Natural killer cell (primary cell): ENCODE measurements at places on chromosomes 12 and 14. TPM values are rescaled to one million over a fixed set of nuclear protein-coding genes. Genes with fewer than 3 reads are reported as not detected.

Gene TXNRD1
- 59.7 TPM for total RNA-seq

Gene HELB
- total RNA-seq, result 29.2 TPM

Gene ACRBP
- total RNA-seq, result 12.2 TPM

Gene RTL1
- total RNA-seq, result not detected

Gene SLC39A2
- not detected for total RNA-seq

Gene NANOG
- not detected for total RNA-seq

Gene TPPP2
- not detected for total RNA-seq

Gene NPFF
- not detected for total RNA-seq

Gene ZNF891
- total RNA-seq, result 1.9 TPM

Gene ARHGEF25
- total RNA-seq, result 5.1 TPM

Gene TCL1A
- 1.7 TPM for total RNA-seq

Gene GLIPR1L2
- total RNA-seq, result 0.75 TPM

Gene NYNRIN
- 0.42 TPM for total RNA-seq

Gene FCF1
- total RNA-seq, result 40.4 TPM

Gene INHBC
- total RNA-seq, result 0.18 TPM

Gene CMKLR1
- total RNA-seq, result 63.2 TPM

Gene CD69
- total RNA-seq, result 990 TPM

Gene DPY19L2
- not detected for total RNA-seq

Gene KCNA5
- not detected for total RNA-seq

Gene IQSEC3
- 7.1 TPM for total RNA-seq

Gene GPRC5D
- not detected for total RNA-seq

Gene PTPRO
- 1.2 TPM for total RNA-seq

Gene HSPB8
- not detected for total RNA-seq

Gene CNOT2
- 160 TPM for total RNA-seq

Gene TAS2R7
- total RNA-seq, result not detected

Gene SPTB
- 0.07 TPM for total RNA-seq

Gene DAO
- not detected for total RNA-seq

Gene CPNE6
- total RNA-seq, result not detected

Gene ACSM4
- total RNA-seq, result not detected

Gene CACNB3
- 7.2 TPM for total RNA-seq

Gene TMEM30B
- 1.3 TPM for total RNA-seq

Gene OAS1
- 21.1 TPM for total RNA-seq

Gene KLRC2
- total RNA-seq, result 11.4 TPM

Gene REC8
- 77.7 TPM for total RNA-seq

Gene P2RX7
- 22.9 TPM for total RNA-seq

Gene FGD6
- total RNA-seq, result 1.9 TPM

Gene CBLN3
- total RNA-seq, result 0.75 TPM

Gene ATG101
- total RNA-seq, result 23.3 TPM

Gene RPL10L
- not detected for total RNA-seq

Gene RERG
- total RNA-seq, result not detected

Gene CD163L1
- total RNA-seq, result not detected

Gene FAM181A
- total RNA-seq, result not detected

Gene NR4A1
- total RNA-seq, result 177 TPM

Gene EML5
- total RNA-seq, result 0.68 TPM

Gene GMPR2
- 46.5 TPM for total RNA-seq

Gene ABCC9
- 0.05 TPM for total RNA-seq

Gene SCYL2
- 48.7 TPM for total RNA-seq

Gene STAC3
- total RNA-seq, result 4.1 TPM

Gene PCED1B
- total RNA-seq, result 33.3 TPM

Gene KRT82
- total RNA-seq, result not detected

Gene MFAP5
- not detected for total RNA-seq
